Upper lobe of right lung (tissue), 1 donor: ENCODE measurements at places on chromosomes 16 and 17.

- no peak overlapping the region for H3K27ac ChIP-seq
- no peaks in the 10 kb centered on the region for H3K27me3 ChIP-seq
- peaks cover 68% of the 10 kb centered on the region for H3K36me3 ChIP-seq
- peaks cover 21% of the 10 kb centered on the region for H3K4me1 ChIP-seq
- DNase-seq, result peak; percentile 88
Measured at GRCh38 chr16:4682616-4683254, 10.6 kb upstream of the NUDT16L1 start.

DNA sequence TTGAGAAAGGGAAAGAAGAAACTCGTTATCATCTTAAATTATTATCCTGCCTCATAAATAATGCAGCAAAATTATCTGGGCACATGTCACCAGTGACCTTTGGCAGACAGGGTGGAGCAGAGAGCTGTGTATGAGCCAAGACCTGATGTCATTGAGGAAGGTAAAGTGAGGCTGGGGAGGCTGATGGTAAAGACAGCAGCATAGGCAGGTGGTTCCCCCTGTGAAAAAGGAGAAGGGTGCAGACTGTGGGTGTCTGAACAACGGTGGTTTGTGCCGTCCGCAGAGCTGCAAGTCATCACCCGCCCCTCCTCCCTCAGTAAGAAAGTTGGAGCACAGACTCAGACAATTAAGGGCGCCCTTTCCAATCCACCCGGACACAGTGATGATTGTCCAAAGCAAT lies 30.8 kb upstream of the METTL16 start:
- H3K36me3 ChIP-seq, result no peaks in the 10 kb centered on the region
- no peak overlapping the region for H3K27ac ChIP-seq
- H3K4me3 ChIP-seq, result no peak overlapping the region
- no peaks in the 10 kb centered on the region for H3K4me1 ChIP-seq

DNA sequence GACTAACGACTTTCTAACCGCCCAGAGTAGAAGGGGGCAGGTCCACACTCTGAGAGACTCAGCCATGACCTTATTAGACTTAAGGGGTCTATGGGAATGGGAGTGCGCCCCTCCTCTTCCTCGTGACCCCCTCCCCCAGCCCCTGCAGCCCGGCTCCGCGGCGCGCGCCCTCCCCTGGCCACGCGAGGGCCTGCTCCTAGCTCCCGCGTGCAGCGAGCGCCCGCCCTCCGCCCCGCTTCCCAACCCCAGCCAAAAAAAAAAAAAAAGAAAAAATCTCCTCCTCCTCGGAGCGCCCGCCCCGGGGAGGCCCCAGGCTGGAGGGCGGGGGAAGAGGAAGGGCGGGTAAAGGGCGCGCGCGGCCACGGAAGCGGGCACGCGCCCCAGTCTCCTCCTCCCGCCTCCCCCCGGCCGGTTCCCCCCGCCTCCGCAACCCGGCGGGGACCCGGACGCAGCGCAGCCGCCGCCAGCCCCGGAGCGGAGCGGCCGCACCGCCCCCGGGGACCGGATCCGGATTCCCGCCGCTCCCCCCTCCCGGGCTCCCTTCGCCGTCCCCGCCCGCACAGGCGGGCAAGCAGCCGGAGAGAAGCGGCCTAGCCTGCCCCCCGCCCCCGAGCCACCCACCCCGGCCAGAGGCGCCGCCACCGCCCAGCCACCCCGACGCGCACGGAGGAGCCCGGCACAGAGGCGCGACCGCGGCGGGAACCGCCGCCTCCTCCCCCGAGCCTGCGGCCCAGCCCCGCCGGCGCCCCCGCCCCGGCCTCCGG lies 949 bp downstream of the UBTF start:
- H3K4me1 ChIP-seq, result peaks cover 30% of the 10 kb centered on the region
- H3K4me3 ChIP-seq, result peak overlapping the region; percentile 98
- peak; percentile 95 for DNase-seq
- H3K36me3 ChIP-seq, result peaks cover 34% of the 10 kb centered on the region

- H3K4me1 ChIP-seq, result no peaks in the 10 kb centered on the region
- no peak overlapping the region for H3K4me3 ChIP-seq
- no peak for DNase-seq
- H3K27ac ChIP-seq, result no peak overlapping the region
- H3K27me3 ChIP-seq, result no peaks in the 10 kb centered on the region
Measured at GRCh38 chr16:13780406-13781168, 139.4 kb upstream of the ERCC4 start.

DNA sequence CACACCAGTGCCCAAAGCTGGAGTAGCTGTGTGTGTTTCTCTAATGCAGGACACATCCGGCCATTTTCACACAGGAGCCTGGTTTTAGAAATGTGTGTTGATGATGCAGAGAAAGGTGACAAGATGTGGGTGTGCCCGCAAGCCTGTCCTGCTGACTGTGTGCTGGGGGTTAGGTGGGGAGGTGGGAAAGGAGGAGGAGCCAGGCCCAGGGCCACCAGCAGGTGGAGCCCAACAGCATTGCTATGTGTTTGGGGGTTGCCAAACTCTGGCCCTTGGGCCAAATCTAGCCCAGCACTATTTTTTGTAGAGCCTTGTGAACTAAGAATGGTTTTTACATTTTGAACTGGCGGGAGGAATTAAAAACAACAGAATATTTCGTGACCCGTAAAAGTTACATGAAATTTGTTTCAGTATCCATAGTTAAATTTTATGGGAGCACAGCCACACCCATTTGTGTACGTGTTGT lies 61.7 kb upstream of the LGALS9 start:
- no peaks in the 10 kb centered on the region for H3K36me3 ChIP-seq
- H3K27me3 ChIP-seq, result no peaks in the 10 kb centered on the region
- DNase-seq, result no peak
- peaks cover 22% of the 10 kb centered on the region for H3K4me1 ChIP-seq

GRCh38 chr16:30472328-30472942 lies at the start of gene ITGAL:
ITGAL (plus strand) TSS chr16:30472742; CDS start chr16:30472838, 96 bp downstream.
- H3K4me3 ChIP-seq, result peak within 1 kb of the TSS; percentile 45
- H3K27me3 ChIP-seq, result peaks cover 9% of the 10 kb centered on the region
- peak; percentile 83 for DNase-seq

- no peaks in the 10 kb centered on the region for H3K4me1 ChIP-seq
- no peak for DNase-seq
- H3K27ac ChIP-seq, result no peak overlapping the region
- H3K4me3 ChIP-seq, result no peak overlapping the region
- peaks cover 6% of the 10 kb centered on the region for H3K27me3 ChIP-seq
- no peaks in the 10 kb centered on the region for H3K36me3 ChIP-seq
Measured at GRCh38 chr17:16661217-16661616, 7.6 kb upstream of the ZNF624 start.

DNA sequence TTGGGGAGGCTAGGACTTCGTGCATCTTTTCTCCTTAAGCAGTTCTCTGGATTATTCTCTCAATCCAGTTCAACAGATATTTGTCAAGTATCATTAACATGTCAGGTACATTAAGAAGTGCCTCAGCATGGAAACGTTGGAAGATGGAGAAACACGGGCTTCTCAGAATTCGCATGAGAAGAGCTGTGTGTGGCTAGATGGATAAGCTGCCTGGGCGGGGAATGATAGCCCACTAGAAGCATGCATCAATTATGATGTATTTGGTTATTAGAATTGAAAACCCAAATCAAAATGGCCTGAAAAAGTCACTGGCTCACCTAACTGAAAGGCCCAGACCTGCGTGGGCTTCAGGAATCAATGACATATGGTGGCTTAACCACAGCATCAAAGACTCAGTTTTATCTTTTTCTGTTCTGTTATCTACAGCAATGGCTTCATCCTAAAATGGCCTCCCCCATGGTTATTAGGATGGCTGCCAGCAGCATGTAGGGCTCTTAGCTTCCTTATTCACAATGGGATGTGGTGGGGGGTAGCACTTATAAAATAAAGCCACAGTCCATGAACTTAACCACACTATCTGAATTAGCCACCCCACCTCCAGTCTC lies 43.9 kb downstream of the MMD start:
- DNase-seq, result no peak
- no peak overlapping the region for H3K4me3 ChIP-seq
- H3K27ac ChIP-seq, result no peak overlapping the region
- H3K4me1 ChIP-seq, result no peaks in the 10 kb centered on the region
- no peaks in the 10 kb centered on the region for H3K27me3 ChIP-seq
- H3K36me3 ChIP-seq, result no peaks in the 10 kb centered on the region

GRCh38 chr16:89312598-89313299 lies 95.2 kb downstream of the ZNF778 start:
- no peaks in the 10 kb centered on the region for H3K27me3 ChIP-seq
- DNase-seq, result no peak
- no peak overlapping the region for H3K27ac ChIP-seq
- H3K4me1 ChIP-seq, result peaks cover 41% of the 10 kb centered on the region
- H3K4me3 ChIP-seq, result no peak overlapping the region
- H3K36me3 ChIP-seq, result peaks cover 29% of the 10 kb centered on the region

DNA sequence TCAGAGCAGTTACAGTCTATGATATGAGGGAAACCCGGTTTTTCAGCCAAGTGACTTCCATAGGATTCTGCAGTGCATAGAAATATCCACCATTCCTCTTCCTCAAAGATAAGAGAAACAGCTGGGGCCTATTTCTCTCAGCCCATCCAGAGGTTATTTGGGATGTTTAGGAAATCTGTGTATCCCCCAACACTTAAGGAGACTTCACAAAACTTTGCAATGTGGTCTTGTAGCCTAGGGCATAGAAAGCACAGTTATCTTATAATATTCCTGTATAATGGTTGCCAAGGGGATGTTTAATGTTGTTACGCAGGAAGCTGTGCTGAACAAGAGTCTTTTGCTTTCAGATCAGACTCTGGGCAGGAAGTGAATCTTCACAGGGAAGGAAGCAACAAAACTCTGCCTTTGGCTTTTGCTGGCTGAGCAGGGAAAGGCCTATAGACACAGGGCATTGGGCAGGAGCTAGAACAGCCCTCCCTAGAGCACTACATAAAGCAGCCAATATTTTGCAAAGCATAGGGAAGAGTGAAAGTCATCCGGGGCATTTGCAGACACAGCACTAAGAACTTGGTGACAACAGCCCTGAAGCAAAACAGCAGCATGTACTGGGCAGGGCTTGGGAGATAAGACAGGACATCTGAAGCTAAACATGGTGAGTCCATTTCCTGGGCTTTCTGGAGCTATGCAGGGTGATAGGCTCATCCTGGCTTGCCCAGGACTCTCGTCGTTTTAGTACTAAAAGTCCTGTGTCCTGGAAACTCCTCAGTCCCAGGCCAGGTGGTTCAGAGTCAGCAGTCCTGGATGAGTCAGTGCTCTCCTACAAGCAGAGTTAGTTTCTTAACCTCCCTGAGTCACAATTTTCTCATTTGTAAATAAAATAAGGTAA lies 18.7 kb upstream of the BEAN1 start:
- no peak overlapping the region for H3K4me3 ChIP-seq
- no peak for DNase-seq
- H3K4me1 ChIP-seq, result peaks cover 24% of the 10 kb centered on the region

DNA sequence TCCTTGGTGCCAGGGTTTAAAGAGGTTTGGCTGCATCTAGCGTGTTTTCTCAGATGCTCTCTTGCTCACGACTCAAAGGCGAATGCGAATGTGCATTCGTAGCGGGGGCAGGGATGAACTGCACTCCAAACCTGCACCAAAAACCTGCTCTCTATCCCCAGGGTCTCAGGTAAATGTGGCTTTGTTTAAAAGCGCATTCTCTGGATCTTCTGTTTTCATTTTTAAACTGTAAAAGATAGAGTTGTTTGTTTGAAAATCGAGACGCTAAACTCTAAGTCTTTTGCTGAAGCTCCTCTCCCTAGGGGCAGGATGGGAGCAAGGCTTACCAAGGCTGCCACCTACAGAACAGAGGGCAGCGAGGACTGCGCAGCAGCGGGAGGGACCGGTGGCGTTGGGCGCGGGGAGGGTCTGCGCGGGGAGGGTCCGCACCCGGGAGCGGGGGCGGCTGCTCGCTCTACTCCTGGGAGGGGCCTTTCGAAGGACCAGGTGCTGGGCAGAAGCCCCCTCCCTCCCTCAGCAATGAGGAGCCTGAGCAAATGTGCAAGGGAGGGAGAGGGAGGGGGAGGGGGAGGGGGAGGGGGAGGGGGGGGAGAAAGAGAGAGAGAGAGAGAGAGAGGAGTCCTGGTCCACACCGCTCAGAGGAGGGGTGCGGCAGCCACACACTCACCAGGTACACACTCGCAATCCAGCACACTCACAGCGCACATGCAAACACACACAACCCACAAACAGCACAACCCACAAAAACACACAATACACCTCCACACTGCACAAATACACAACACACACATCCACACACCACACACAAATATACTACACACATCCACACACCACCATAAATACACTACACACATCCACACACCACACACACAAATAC lies 142.8 kb downstream of the GRIN2A start:
- no peak overlapping the region for H3K4me3 ChIP-seq
- no peak for DNase-seq
- H3K27me3 ChIP-seq, result peaks cover 3% of the 10 kb centered on the region
- no peaks in the 10 kb centered on the region for H3K36me3 ChIP-seq

GRCh38 chr16:11212798-11213196 lies 43.2 kb downstream of the SOCS1 start:
- H3K4me3 ChIP-seq, result no peak overlapping the region
- no peaks in the 10 kb centered on the region for H3K27me3 ChIP-seq
- no peaks in the 10 kb centered on the region for H3K36me3 ChIP-seq
- no peak for DNase-seq
- no peaks in the 10 kb centered on the region for H3K4me1 ChIP-seq

- no peak overlapping the region for H3K4me3 ChIP-seq
- DNase-seq, result no peak
- no peaks in the 10 kb centered on the region for H3K27me3 ChIP-seq
- H3K4me1 ChIP-seq, result peaks cover 28% of the 10 kb centered on the region
Measured at GRCh38 chr17:18921912-18922451, 30.0 kb upstream of the SLC5A10 start.

DNA sequence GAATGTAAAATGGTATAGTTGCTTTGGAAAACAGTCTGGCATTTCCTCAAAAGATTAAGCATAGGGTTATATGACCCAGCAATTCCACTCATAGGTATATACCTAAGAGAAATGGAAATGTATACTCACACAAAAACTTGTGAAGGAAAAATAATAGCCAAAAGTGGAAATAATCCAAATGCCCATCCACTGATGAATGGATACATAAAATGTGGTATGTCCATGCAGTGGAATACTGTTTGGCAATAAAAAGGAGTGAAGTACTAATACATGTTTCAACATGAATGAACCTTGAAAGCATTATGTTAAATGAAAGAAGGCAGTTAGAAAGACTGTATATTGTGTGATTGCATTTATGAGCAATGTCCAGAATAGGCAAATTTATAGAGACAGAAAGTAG lies 25.1 kb downstream of the NUP93 start:
- H3K27me3 ChIP-seq, result no peaks in the 10 kb centered on the region
- no peak overlapping the region for H3K4me3 ChIP-seq
- H3K4me1 ChIP-seq, result peaks cover 18% of the 10 kb centered on the region
- no peak overlapping the region for H3K27ac ChIP-seq

DNA sequence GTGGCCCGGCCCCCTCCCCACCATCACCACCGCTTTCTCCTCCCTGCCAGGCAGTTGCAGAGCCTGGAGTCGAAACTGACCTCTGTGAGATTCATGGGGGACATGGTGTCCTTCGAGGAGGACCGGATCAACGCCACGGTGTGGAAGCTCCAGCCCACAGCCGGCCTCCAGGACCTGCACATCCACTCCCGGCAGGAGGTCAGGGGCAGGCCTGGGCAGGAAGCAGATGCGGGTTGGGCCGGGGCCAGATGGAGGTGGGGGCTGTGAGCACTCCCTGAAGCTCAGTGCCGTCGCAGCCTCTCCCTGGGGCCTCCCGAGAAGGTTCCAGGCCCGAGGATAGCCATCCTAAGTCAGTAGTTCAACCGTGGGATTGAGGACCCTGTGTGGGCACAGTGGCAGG lies 14.2 kb upstream of the ADGRG3 start:
- H3K27ac ChIP-seq, result no peak overlapping the region
- H3K4me3 ChIP-seq, result no peak overlapping the region
- no peaks in the 10 kb centered on the region for H3K27me3 ChIP-seq
- H3K4me1 ChIP-seq, result no peaks in the 10 kb centered on the region
- DNase-seq, result no peak
